Activated CD4-positive, alpha-beta memory T cell treated with anti-CD3 and anti-CD28 coated beads for 36 hours (primary cell): ENCODE measurements at places on chromosomes 5 and 9. TPM values are rescaled to one million over a fixed set of nuclear protein-coding genes. Genes with fewer than 3 reads are reported as not detected.

DNA sequence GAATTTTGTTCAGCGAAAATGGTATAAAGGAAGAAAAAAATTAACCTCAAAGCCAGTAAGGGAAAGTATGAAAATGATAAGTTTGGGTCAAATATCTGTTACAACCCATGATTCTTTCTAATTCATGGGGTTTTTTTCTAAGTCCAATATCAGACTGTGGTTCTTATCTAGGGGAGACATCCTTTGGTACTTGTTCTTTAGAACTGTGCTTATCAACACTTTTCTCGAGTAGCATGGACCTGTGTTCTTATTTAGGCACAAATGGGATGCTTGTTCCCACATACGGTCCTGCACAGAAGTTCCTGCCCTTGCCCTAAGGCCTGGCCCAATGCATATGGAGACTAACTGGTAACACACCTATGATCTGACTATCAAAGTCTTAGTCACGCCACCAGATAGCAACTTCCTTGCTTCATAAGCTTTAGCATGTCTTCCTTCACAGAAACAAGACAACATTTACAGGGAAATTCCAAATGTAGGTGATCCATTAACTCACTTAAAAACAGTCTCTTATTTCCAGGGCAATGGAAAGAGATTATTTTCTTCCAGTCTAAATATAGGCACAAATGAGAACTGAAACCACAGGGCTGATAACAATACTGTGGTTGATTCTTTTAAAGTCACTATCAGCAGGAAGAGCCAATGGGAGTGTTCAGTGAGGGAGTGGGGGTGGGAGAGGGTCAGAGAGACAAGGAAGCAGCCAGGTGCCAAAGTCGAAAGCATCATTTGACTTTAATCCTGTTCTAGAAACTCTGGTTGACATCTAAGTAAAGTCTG lies 268.8 kb upstream of the ANKRD55 start:
- no peak for DNase-seq

The WHRN gene
- 2.8 TPM for total RNA-seq

The DND1 gene
- 2.5 TPM for total RNA-seq

- DNase-seq, result no peak
Measured at GRCh38 chr5:176779537-176779936, 30.8 kb upstream of the UNC5A start.

DNA sequence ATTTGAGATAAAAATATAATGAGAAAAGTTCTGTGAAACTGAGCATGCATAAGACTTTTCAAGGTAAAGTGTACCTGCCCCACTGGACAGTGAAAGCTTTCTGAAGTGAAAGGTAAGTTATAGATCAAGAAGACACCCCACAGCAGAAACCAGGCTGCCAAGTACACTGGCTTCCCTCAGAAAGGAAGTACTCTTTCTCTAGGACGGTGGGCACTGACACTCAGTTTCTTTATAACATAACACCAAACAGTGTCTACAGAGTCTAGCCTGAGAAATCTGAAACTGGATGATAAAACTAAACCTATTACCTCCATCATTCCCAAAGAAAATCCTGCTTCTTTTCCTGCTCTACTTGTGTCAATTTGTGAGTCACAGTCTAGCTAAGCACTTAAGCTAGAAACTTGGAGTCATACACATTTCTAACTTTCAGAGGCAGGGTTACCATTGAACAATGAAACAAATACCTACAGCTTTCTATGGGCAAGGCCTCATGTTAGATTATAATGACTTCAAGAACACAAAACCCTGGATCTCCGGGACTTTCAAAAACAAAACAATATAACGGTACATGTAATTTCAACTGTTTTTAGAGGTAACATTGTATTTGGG lies 136.7 kb downstream of the CPLANE1 start:
- DNase-seq, result no peak

The HDAC3 gene
- 65.2 TPM for total RNA-seq

DNA sequence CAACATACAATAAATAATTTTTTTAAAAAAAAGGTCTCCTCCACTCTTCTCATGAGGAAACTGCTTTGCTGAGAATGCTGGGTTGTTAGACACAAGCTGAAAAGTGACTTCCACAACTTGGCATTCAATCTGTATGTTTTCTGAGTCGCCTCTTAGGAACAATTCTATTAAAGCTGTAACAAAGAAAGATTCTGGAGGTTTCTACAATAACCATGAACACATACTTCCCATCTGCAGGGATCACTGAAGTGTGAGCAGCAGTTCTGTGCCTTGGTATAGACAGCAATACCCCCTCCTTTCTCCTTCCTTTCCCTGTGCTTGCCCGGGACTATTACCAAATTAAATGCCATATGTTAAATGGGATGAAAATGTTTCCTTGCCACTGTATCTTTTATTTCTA lies 1.5 kb downstream of the DIRAS2 start:
- DNase-seq, result no peak

DNA sequence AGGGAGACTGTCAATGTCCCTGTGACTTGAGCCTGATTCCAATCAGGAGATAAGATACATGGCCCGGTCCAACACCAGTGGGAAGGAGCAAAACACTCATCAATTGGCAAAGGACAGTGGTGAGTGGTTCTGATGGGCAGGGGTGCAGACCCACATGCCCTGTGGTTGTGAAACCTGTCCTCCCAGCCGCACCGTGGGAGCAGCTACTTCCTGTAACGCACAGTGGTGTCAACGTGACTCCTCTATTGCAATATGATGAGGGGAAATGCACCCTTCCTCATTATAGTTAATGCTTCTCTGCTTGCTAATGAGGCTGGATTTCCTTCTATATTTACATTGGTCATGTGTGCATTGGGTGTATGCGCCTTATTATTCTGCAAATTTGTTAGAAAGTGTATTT lies 223.0 kb downstream of the IRX1 start:
- DNase-seq, result no peak

DNA sequence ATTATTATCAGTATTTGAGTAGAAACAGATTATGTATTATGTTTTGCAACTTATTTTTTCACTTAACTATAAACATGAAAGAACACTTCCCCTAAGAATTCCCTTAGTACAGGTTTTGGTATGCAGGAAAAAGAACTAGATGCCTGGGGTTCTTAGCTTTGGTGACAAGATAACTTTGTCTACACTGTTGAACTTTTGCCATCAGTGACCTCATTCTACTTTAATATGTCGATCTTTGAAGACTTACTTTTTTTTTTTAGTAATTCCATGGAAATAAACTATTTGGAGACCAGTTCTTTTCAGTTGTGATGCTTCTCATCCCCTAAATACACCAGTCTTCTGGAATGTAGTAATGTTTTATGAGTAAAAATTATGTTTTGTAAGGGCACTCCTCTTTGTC lies 34.3 kb downstream of the ZNF462 start:
- no peak for DNase-seq
